ENCODE measurements at places on chromosomes 3 and 15. TPM values are rescaled to one million over a fixed set of nuclear protein-coding genes. Genes with fewer than 3 reads are reported as not detected.

DNA sequence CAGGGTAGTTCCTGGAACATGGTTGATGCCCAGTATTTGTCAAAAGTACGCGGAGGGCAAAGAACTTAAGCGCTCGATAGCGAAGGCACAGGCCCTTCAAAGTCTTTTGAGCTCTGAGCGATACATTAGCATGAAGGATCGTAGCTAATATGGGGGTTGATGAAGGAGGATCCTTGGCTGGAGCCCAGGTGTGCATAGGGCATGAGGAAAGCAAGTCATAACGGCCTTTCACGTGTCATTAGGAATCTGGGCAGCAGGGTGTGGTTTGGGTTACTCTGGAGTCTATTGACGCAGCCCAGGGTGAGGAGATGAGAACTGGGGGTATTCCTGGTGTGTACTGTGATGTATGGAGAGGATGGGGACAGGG lies 31.7 kb downstream of the SPINK8 start:
- peak overlapping the region; percentile 91 for H3K27ac ChIP-seq
- H3K27me3 ChIP-seq, result no peaks in the 10 kb centered on the region
- peaks cover 6% of the 10 kb centered on the region for H3K4me1 ChIP-seq
- peak overlapping the region; percentile 80 for H3K4me3 ChIP-seq
- DNase-seq, result no peak
- H3K36me3 ChIP-seq, result peaks cover 4% of the 10 kb centered on the region

- H3K36me3 ChIP-seq, result no peaks in the 10 kb centered on the region
- no peaks in the 10 kb centered on the region for H3K4me1 ChIP-seq
- peak; percentile 29 for DNase-seq
- no peaks in the 10 kb centered on the region for H3K27me3 ChIP-seq
Measured at GRCh38 chr3:52143616-52144015, 10.6 kb downstream of the POC1A start.

CASR gene
- total RNA-seq, result not detected

GRCh38 chr3:178762385-178762784 lies 226.1 kb downstream of the KCNMB2 start:
- H3K4me3 ChIP-seq, result no peak overlapping the region
- no peak for DNase-seq
- H3K27ac ChIP-seq, result no peak overlapping the region
- no peaks in the 10 kb centered on the region for H3K27me3 ChIP-seq
- no peaks in the 10 kb centered on the region for H3K4me1 ChIP-seq

DNA sequence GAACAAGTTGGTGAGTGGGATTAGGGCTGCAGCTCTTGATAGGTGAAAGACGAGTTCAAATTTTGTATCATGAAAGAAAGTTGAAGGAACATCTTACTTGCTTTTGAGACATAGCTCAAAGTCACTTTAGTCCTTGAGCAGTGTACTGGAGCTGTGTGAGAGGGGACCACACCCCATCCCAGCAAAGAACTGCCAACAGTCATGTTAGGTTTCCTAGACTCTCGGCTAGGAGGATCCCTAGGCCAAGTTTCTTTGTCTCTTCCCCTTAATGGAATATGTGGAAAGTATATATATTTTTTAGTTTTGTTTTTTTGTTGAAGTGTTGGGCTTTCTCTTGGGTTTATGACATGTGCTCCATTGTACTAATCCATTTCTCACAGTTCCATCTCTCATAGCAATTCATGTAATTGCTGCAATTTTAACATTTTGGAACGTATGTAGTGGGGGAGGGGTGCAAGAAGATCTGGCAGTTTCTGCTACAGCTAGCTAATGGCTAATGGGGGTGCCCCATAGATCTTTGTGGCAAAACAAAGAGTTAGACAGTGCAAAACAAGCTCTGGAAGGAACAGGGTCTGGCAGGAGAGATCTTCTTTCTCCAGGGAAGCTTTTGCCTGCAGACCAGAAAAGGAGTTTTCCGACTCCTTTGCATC lies 25.1 kb downstream of the TLNRD1 start:
- H3K4me3 ChIP-seq, result no peak overlapping the region
- H3K27me3 ChIP-seq, result no peaks in the 10 kb centered on the region
- no peaks in the 10 kb centered on the region for H3K4me1 ChIP-seq
- no peak overlapping the region for H3K27ac ChIP-seq

- no peaks in the 10 kb centered on the region for H3K27me3 ChIP-seq
- H3K4me3 ChIP-seq, result no peak overlapping the region
- DNase-seq, result no peak
- H3K4me1 ChIP-seq, result no peaks in the 10 kb centered on the region
Measured at GRCh38 chr3:170815340-170815739, 54.7 kb downstream of the RPL22L1 start.

DNA sequence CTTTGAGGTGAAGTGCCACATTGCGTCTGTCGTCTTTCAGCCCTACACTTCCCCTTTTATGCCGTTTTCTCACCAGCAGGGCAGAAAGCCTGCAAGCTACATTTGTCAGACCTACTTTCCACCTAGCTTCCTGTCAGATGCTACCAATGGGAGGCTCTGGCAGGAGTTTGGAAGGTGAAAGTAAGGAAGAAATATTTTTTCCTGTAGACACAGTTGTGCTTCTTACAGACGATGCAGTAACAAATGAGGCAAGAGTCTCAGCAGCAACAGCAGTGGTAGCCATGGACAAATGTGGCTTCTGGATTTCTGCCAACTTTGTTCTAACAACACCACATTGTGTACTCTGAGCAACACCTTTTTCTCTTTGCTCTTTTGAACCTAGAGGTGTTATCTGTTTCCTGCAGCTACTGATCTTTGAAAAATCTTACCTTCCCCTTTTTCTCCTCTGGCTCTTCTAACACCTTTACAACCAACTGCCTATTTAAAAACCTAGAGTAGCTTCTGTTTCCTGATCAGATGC lies 70.6 kb upstream of the STT3B start:
- H3K36me3 ChIP-seq, result no peaks in the 10 kb centered on the region
- H3K4me3 ChIP-seq, result no peak overlapping the region
- H3K27ac ChIP-seq, result no peak overlapping the region
- no peak for DNase-seq

GRCh38 chr15:27084844-27085243 lies 113.9 kb downstream of the GABRG3 start:
- DNase-seq, result no peak
- H3K27ac ChIP-seq, result no peak overlapping the region
- H3K36me3 ChIP-seq, result no peaks in the 10 kb centered on the region
- H3K4me3 ChIP-seq, result no peak overlapping the region
- no peaks in the 10 kb centered on the region for H3K27me3 ChIP-seq
- H3K4me1 ChIP-seq, result no peaks in the 10 kb centered on the region
